ENCODE measurements at places on chromosomes 1 and 21.

DNA sequence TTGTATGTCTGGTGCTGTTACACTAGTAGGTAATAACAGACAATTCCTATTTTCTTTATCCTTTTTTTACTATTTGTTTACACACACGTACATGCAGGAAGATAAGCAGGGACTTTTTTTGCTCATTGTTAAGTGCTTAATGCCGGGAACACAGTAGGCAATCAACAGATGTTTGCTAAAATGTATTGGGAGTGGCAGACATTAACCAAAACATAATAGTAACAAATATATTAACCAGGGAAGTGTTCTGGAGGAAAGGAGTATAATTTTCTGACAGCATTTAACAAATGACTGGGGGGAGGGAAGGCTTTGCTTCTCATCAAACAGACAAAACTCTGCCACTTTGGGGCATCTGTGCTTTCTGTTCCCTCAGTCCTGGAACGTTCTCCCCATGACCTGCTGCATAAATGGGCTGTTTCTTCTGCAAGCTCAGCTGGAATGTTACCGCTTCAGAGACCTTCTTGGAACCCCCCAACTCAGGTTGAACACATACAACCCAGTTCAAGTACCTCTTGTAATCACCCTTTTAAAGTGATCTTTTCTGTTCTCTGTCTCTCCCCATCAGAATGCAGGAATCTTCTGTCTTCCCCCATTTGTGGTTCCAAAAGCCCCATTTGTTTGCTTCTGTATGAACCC, 2.1 kb downstream of the CR1L start:
- no peak for DNase-seq

GRCh38 chr1:52917156-52917555, 4.4 kb downstream of the ECHDC2 start:
- no peak for DNase-seq

- DNase-seq, result no peak
Measured at GRCh38 chr1:169528215-169529067, 42.7 kb upstream of the SLC19A2 start.

DNA sequence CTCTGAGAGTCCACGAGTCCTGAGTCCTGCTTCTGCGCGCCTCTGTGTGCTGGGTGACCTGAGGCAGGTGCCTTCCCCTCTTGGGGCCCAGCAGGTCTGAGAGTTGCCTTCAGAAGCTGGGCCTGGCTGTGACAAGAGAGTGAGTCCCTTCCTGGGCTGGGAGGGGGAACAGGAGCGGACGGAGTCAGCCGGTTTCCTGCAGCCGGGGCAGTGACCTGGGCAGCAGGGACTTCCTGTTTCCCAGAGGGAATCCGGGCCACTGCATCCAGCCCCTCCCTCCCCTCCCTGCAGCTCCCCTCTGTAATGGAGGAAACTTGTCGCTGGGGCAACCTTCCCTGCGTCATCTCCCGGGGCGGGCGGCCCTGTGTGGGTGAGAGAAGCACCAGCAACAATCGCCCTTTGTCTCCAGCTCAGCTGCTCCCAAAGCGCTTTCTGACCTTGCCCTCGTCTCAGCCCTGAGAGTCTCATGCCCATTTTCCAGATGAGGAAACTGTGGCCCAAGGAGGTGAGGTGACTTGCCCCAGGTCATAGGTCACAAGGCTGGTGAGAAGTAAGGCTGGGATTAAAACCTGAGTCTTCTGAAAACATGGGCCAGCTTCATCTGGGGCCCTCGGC, 61.1 kb downstream of the SDC3 start:
- DNase-seq, result no peak

DNA sequence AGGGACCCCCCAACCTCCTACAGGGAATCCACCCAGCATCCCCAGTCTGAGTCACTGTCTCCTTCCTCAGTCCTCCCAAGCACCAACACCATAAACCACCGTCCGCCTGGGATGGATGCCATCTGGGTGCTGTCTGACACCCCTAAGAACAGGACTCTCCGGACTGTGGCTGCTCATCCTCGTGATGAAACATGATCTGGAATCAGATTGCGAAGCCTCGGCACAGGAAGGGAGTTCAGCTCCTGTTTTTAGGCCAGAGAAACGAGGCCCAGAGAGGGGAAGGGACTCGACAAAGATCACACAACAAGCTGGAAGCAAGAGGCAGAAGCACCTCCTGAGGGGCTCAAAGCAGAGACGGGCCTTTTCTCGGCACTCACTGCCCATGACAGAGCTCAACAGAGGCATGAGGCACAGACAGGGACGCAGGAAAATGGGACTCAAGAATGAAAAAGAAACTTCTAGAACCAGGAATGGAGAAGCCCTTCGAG, 8.4 kb downstream of the KCNN3 start:
- DNase-seq, result no peak

- DNase-seq, result no peak
Measured at GRCh38 chr1:167650269-167651160, 20.5 kb downstream of the RCSD1 start.

DNA sequence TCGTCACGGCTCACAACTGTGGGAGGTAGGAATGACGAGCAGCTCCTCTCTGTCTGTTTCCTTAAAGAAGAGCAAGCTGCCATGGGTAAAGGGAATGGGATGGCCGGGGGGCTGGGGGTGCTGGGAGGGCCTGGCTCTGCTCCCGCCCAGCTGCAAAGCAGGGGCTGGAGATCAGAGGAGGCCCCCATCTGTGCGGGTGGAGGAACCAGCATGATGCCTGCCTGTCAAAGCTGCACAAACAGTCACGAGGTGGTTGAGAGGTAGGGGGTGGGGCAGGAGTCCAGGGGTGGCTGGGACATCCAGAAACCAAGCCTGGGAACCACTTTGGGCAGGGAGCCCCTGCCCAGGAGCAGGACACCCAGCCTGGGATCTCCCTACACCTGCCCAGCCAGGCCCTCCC, 12.6 kb downstream of the SLC41A1 start:
- no peak for DNase-seq

- DNase-seq, result no peak
Measured at GRCh38 chr1:177130451-177130945, 34.0 kb downstream of the ASTN1 start.

GRCh38 chr1:230855886-230856285, 12.4 kb downstream of the C1orf198 start:
- DNase-seq, result no peak

GRCh38 chr1:23452011-23452411, 27.5 kb upstream of the TCEA3 start:
- peak; percentile 11 for DNase-seq

GRCh38 chr1:233356705-233356987, 29.1 kb downstream of the MAP3K21 start:
- no peak for DNase-seq

DNA sequence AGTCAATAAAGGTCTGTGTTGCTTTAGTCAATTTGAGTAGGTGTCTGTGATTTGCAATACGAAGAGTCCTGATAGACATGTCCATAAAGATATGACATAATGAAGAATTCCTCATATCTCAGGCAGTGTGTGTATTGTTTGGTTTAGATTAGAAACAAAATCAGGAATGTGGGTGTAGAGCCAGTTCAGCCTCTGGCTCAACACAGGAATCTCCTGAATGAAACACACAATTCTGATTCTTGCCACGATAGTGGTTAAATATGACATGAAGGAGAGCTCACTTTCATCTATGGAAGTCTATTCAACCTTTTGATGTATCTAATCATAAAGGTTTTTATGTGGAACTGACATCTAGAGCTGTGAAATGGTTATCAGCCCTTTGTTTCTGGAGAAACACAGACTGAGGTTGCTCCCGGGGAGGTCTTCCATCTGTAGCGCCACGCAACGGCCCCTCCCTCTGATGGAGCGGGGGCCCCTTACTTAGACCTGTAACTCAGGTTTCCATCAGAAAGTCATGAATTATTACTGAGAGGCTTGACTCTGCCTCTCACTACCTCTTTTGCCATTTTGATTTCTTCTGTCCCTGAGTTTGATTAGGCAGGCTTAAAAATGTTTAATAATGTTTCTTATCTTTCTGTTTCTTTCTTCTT, 19.5 kb downstream of the TSPAN2 start:
- no peak for DNase-seq

GRCh38 chr1:207823880-207824566, 72.2 kb downstream of the CD46 start:
- DNase-seq, result peak; percentile 57

- no peak for DNase-seq
Measured at GRCh38 chr1:205510308-205510950, 6.0 kb downstream of the CDK18 start.

DNA sequence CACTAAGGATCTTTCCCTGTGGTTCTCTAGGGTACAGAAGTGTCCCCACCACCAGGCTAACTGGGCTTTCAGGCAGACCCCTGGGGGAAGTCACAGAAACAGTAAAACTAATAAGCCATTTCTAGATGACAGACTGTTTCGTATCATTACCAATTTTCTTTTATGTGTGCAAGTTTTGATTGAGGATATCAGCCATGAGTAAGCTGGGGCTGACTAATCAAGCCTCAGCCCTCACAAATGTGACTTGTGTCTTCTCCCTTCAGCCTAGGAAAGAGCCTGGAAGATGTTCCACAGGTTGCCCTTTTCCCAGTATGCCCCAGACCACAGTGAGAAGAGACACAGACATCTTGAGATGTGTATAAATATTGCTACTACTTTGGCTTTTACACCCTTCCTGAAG, 10.5 kb downstream of the PTGFRN start:
- DNase-seq, result no peak
